CD14-positive monocyte (primary cell): ENCODE measurements at places on chromosomes 1 and 21. TPM values are rescaled to one million over a fixed set of nuclear protein-coding genes. Genes with fewer than 3 reads are reported as not detected.

GRCh38 chr1:31299365-31299764, 2.5 kb downstream of the ZCCHC17 start:
- H3K36me3 ChIP-seq, result peaks cover 5% of the 10 kb centered on the region
- H3K27me3 ChIP-seq, result no peaks in the 10 kb centered on the region
- H3K4me3 ChIP-seq, result no peak overlapping the region
- no peak overlapping the region for H3K27ac ChIP-seq
- H3K4me1 ChIP-seq, result peaks cover 30% of the 10 kb centered on the region
- no peak for DNase-seq

- no peak for DNase-seq
- no peaks in the 10 kb centered on the region for H3K4me1 ChIP-seq
- no peak overlapping the region for H3K4me3 ChIP-seq
- H3K27me3 ChIP-seq, result no peaks in the 10 kb centered on the region
- H3K36me3 ChIP-seq, result no peaks in the 10 kb centered on the region
Observed at GRCh38 chr1:193368302-193368701, 181.9 kb upstream of the B3GALT2 start.

- no peak for DNase-seq
- H3K4me1 ChIP-seq, result peaks cover 18% of the 10 kb centered on the region
- H3K36me3 ChIP-seq, result peaks cover 66% of the 10 kb centered on the region
- H3K27ac ChIP-seq, result peak overlapping the region; percentile 76
- H3K4me3 ChIP-seq, result no peak overlapping the region
Observed at GRCh38 chr1:15428815-15429435, 9.3 kb upstream of the CTRC start.

DNA sequence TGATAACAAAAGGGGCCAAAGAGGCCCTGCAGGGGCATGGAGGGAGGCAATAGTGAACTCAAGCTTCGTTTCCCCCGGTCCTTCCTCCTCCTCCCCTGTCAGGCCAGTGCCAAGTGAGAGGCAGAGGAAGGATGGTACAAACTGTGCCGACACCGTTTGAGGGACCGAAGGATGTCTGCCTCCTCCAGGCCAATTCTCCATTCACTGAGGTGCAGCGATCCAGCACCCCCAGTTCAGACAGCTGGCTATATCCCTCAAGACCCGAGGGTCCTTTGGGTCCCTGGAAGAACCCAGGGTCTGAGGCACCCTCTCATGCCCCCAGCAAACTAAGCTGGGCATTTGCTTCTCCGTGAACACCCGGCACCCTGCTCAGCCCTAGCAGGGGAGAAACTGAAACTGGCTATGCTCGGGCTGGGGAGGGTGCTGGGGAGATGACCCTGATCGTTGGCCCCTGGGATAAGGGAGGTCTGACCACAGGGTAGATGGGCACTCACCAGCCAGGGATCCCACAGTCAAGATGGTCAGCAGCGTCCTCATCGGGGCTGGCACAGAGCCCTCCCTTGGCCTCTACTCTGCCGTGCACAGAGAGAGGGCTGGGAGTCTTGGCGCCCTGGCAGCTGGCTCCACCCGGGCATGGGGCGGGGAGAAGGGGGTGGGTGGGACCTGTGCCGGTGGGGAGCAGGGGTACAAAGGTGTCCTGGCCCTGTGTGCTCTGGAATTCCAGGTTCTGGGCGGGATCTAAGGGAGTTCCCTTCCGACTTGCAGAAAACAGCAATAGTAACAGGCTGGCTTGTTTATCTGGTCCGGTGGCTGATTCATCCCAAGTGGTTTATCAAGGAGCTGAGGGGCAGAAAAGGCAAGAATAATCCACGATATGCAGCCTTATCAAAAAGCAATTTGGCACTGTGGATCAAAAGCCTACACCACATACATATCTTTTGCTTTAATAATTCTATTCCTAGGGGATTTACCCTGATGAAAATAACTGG, at the start of gene IL22RA1:
Gene IL22RA1, minus strand, starts transcription at position 595 of the 989 bp plus-strand sequence. Its CDS starts 58 bp downstream, at position 537.
- DNase-seq, result no peak
- no peak within 1 kb of the TSS for H3K27ac ChIP-seq
- H3K36me3 ChIP-seq, result no peaks in the 10 kb centered on the region
- no peak within 1 kb of the TSS for H3K4me3 ChIP-seq
- no peaks in the 10 kb centered on the region for H3K27me3 ChIP-seq

DNA sequence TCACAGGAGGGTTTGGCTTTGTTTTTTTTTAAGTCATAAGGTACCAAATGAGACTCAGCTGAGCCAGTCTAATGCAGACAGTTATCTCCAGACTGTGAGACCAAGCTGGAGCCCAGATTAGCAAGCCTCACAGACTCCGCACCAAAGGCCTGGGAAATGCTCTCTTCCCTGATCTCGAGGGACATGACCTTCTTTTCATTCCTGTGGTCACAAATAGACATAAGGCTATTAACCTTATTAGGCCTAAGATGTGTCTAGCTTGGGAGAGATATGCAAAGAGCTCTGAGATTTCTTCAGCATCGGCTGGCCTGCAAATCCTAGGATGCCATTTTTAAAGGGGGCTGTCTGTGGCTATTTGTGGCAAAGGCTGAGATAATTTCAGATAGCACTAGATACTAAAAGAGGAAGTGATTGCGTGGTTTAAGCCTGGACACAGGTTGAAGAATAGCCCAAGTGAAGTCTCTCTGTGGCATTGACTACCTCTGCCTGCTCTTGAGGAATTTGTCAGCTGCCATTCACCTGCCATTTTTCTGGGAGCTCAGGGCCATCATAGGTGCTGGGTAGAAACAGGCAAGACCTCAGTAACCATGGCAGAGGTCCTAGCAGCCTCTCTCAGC, 301.3 kb downstream of the SIPA1L2 start:
- no peak overlapping the region for H3K4me3 ChIP-seq
- H3K27me3 ChIP-seq, result peaks cover 2% of the 10 kb centered on the region
- H3K4me1 ChIP-seq, result no peaks in the 10 kb centered on the region

DIRAS3 gene
- polyA plus RNA-seq, result not detected

GRCh38 chr1:58065520-58065919, 481.0 kb downstream of the OMA1 start:
- H3K36me3 ChIP-seq, result no peaks in the 10 kb centered on the region
- no peaks in the 10 kb centered on the region for H3K27me3 ChIP-seq
- no peak overlapping the region for H3K4me3 ChIP-seq
- H3K27ac ChIP-seq, result no peak overlapping the region
- no peaks in the 10 kb centered on the region for H3K4me1 ChIP-seq
